CD4-positive, alpha-beta T cell treated with Interleukin-12 subunit alpha and Interleukin-12 subunit beta, for 1 hour (primary cell): ENCODE measurements at places on chromosomes 5 and 9.
A peak's percentile ranks its signal among the peaks of the same experiment; 100 is the strongest.

DNA sequence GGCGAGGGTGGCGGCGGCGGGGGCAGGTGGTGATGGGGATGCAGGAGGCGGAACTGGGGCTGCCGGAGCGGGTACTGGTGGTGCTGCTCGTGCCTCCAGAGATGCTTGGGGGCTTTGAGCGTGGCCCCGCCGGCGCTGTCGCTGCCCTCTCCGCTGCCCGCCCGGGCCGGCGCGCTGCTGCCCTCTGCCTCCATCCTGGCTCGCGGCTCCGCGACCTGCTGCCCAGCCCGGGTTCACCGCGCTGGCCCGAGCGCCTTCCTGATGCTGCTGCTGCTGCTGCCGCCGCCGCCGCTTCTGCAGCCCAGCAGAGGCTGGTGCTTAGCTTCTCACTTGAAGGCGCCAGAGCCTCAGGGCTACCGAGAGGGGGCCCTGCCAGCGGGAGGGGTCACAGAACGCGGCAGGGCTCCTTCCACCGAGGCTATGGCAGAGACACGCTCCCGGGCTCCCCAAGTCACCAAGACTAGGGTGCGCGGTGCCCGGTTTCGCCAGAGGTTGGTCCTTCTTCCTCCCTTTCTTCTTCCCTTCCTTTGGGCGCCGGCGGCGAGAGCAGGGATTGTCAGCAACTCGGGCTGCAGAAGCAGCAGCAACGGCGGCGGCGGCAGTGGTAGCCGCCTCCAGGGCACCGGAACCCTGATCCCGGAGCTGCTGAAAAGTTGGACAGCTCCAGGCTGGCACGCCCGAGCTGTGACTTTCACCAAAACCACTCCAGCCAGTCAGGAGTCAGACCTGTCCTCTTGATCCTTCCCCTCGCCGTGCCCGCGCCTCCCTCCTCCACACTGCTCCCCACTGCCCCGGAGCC lies at the start of gene PDE4D:
Gene PDE4D (minus strand): TSS at position 298 of the 799 bp plus-strand sequence.
- DNase-seq: no peak

- DNase-seq: no peak
These were observed 102.4 kb downstream of the BARX1 start for GRCh38 chr9:93852728-93853127.

DNA sequence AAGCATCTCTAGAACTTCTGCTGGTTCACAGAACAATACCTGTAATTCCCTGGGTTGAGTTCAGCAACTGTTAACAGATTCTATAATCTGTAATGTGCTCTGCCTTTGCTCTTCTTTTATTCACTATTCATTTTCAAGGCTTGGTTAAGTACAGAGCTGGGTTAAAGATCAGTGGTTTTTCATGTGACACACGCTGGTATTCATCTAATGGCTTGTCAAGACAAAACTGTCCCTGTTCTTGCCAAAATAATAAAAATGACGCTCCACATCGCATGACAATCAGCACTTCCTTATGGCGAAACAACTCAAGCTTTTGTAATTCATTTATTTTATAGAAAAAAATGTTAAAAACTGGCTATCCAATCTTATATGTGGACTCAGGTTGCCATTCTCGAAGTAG lies 137.9 kb downstream of the BNC2 start:
- no peak for DNase-seq

GRCh38 chr5:115796656-115797055 lies 19.8 kb downstream of the CDO1 start:
- DNase-seq: no peak

GRCh38 chr9:108550106-108550505 lies 305.7 kb downstream of the ACTL7B start:
- no peak for DNase-seq

GRCh38 chr9:75147638-75148037 lies 59.3 kb downstream of the OSTF1 start:
- peak; percentile 62 for DNase-seq

- DNase-seq: peak; percentile 55
These were observed 2.8 kb downstream of the GBGT1 start for GRCh38 chr9:133160742-133161546.

GRCh38 chr5:20129501-20129900 lies 141.5 kb upstream of the CDH18 start:
- no peak for DNase-seq

GRCh38 chr5:95238560-95239325 lies 46.2 kb downstream of the MCTP1 start:
- DNase-seq: no peak

- DNase-seq: no peak
These were observed 96.6 kb upstream of the ABCA1 start for GRCh38 chr9:105024529-105024928.

- no peak for DNase-seq
These were observed 480.3 kb upstream of the SEMA6A start for GRCh38 chr5:117054911-117055310.

DNA sequence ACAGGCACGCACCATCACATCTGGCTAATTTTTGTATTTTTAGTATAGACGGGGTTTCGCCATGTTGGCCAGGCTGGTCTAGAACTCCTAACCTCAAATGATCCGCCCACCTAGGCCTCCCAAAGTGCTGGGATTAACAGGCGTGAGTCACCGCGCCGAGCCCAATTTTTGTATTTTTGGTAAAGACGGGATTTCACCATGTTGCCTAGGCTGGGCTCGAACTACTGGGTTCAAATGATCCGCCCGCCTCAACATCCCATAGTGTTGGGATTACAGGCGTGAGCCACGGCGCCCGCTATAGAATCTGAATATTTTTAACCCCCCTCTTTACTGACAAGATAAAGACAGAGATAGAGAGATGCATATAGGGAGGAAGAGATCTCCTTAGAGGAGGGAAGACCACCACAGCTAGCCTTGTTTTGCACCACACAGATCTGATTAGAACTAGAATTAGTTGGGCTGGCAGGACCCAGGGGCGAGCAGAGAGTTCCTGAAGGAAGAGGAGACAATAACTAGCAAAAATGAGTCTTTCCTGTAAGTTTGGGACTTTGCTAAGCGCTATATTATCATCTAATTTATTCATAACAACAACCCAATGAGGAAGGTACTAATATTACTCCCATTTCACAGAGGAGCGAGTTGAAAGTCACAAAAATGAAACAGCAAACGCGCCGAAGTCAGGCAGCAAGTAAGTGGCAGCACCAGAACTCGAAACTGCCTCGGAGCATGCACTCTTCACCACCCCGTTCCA lies 1.5 kb upstream of the ANKHD1 start:
- no peak for DNase-seq

- no peak for DNase-seq
These were observed 262.5 kb downstream of the PSAT1 start for GRCh38 chr9:78559449-78559885.

GRCh38 chr9:109319626-109320241 lies 1.1 kb downstream of the EPB41L4B start:
- DNase-seq: no peak

GRCh38 chr5:96743065-96743768 lies 64.5 kb downstream of the ERAP1 start:
- no peak for DNase-seq

DNA sequence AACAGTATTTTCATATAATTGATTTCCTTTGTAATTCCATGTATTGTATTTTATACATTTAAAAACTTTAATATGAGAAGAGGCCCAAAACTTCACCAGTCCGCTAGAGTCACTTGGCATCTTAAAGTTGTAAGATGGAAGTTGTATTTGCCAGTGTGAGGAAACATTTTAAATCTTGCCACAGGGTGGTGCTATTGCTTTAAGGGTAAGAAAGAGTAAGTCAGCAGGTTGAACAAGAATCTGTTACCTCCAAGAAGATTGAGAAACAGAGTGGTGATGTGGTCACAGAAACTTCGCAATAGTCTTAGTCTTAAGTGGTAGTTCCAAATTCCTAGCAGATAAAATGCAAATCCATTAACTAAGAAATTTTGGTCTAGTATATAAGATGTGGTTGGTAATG lies 39.8 kb upstream of the RANBP6 start:
- peak; percentile 75 for DNase-seq

DNA sequence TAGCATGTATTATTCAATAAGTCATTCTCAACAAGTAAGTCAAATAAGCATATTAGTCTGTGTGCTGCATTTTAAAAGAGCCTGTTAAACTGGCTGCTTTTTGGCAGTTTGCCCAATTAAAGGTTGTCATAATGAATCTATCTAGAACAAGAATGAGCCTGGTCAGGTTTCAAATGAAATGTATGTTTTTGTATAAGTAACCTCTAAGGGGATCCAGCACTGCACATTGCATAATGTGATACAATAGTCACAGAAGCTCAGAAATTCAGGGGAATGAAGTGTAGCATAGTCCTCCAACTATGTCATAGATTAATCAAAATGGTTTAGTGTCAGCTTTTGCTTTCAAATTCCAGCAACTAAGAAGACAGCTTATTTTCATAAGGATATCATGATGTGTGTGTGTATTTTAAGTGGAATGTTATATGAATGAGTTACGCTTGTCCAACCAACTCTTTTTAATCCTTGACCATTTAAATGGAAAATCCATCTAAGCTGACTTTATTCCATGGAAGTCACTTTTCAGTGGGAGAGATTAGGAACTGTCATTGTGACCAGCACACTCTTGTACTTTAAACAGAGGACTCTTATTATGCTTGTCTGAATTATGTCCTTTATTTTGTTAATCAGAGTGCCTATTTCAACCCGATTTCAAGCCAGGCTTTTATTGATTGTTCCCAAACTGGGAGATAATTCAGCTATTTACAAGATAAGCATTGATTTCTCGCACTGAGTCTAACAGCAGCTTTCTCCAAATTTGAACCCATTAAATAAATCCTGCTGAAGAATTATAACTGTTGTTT lies 283.9 kb upstream of the ADAMTSL1 start:
- DNase-seq: no peak

DNA sequence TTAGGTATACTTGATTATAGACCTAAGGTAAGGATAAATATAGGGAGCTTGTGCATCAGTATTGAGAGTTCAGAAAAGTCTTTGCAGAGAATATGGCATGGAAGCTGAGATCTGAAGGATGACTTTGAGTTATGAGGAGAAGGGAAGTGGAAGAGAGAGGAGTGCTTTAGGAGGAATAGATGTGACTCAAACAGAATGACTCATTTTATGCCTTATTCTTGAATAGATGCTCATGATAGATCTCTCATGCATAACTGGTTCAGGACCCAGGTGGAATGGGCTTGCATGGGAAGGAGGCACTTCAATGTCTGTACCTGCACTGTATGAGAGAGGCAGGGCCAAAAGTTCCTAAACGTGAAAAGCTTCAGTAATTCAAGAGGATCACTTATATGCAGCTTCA lies 103.3 kb downstream of the CWC27 start:
- no peak for DNase-seq

GRCh38 chr9:75979362-75979761 lies 88.9 kb downstream of the PCSK5 start:
- no peak for DNase-seq

- DNase-seq: no peak
These were observed 32.5 kb upstream of the PPP1R26 start for GRCh38 chr9:135447126-135447525.

DNA sequence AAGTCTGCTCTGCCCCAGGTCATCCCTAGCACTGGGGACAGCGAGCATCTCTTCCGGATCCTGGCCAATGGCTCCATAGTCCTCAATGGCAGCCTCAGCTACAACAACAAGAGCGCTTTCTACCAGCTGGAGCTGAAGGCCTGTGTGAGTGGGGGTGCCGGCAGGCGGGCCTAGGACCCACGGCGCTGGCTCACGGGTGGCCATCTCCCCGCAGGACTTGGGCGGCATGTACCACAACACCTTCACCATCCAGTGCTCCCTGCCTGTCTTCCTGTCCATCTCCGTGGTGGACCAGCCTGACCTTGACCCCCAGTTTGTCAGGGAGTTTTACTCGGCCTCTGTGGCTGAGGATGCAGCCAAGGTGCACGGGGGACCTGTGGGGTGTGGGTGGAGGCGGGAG lies 25.9 kb downstream of the CDHR2 start:
- no peak for DNase-seq

- peak; percentile 26 for DNase-seq
These were observed 27.0 kb downstream of the GNAQ start for GRCh38 chr9:78004478-78005229.

DNA sequence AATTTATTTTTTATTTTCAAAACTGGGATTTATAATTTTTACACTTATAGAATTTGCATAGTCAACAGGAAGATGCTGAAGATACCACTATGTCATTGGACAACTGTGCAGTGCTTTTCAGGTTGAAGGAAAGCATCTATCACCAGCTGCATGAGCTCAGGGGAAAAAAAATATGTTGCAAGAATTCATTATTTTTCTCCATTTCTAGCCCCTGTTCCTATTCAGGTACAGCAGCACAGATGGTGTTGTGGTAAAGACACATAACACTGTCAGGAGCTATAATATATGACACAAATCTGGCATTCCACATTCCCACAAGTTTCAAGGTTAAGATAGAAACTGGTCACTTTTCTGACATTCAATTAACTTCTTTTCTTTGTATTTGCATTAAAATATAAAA lies 1088.6 kb downstream of the MAT2B start:
- DNase-seq: no peak

- DNase-seq: no peak
These were observed 33.1 kb downstream of the CORO2A start for GRCh38 chr9:98159301-98159700.

- DNase-seq: no peak
These were observed 43.1 kb downstream of the LHX2 start for GRCh38 chr9:124054582-124055227.
